ENCODE measurements at places on chromosomes 1 and 21. TPM values are rescaled to one million over a fixed set of nuclear protein-coding genes. Genes with fewer than 3 reads are reported as not detected.

Gene PLA2G2D
- not detected for total RNA-seq

Gene PLEKHA6
- 154 TPM for total RNA-seq

Gene ARHGEF2
- total RNA-seq: 90.5 TPM

Gene MYOG
- not detected for total RNA-seq

Gene CDC7
- total RNA-seq: 3.6 TPM

Gene RNF186
- total RNA-seq: 15.1 TPM

Gene DNAI4
- 25.1 TPM for total RNA-seq

Gene G0S2
- total RNA-seq: 13.5 TPM

Gene FCER1A
- total RNA-seq: 1.1 TPM

Gene LAX1
- total RNA-seq: 1.1 TPM

Gene FCRL6
- total RNA-seq: 0.82 TPM

GRCh38 chr1:161299347-161299746 is 10.4 kb downstream of the MPZ start:
- no peak for DNase-seq

GRCh38 chr1:245433561-245433960 is 278.8 kb downstream of the KIF26B start:
- no peak for DNase-seq

DNA sequence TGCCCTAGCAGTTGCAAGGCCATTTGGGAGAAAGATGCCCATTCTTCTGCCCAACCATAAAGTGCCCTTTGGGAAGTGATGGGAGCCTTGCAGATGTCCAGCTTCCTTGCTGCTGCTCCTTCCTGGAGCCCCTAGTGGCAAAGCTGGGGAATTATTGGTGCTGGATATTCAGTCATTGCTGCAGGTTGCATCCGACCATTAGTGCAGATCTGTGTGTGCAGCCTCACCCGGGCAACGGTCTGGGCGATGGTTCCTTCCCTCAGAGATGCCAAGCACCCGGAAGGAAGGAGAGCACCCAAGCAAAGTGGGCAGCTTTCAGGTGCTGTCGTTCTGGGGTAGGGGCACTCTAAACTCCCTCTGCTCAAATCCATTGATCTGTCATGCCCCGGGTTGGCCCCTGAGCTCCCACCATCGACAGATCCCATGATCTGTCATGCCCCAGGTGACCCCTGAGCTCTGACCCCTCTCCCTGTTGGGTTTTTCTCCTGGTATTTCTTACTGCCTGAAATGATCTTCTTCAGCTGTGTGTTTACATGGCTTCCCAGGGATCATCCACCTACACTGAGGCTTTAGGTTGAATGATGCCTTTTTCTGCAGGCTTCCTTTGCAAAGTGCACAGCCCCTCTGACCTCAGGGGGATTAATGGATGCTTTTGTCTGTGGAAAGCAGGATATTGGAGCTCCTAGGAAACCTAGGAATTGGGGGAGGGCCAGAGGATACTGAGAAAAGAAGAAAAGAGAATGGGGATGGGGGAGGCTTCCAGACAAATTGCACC is 467.5 kb downstream of the PTPRU start:
- peak; percentile 23 for DNase-seq

- DNase-seq: no peak
Measured at GRCh38 chr1:69252696-69253095, 315.0 kb upstream of the LRRC7 start.

GRCh38 chr1:229268505-229268904 is 2.4 kb upstream of the RAB4A start:
- DNase-seq: no peak

- no peak for DNase-seq
Measured at GRCh38 chr1:228272831-228273571, 65.2 kb downstream of the OBSCN start.

DNA sequence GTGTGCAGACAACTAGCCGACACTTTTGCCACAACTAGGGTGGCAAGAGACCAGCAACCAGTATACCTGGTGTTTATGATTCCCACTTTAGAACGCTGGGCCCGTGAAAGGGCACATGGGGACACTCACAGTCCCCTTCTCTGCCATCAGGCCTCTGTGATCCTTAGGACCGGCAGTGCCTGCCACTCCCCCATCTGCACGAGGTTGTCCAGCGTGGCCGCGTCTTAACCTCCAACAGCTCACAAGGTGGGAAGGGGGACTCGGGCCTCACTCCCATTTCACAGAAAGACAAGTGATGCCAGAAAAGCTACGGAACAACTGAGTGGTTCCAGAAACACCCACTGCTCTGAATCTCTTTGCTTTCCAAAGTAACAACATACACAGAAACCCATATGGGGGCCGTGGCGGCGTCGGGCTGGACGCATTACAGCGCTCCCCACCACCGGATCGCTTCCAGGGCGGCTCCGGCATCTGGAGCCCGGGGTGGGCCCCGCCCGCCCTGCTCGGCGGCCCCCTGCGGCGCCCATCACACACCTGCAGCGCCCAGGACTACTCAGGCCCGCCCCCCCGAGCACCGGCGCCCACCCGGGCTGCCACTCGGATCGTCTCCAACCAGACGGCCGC is 1.0 kb downstream of the ZNF496 start:
- DNase-seq: no peak

DNA sequence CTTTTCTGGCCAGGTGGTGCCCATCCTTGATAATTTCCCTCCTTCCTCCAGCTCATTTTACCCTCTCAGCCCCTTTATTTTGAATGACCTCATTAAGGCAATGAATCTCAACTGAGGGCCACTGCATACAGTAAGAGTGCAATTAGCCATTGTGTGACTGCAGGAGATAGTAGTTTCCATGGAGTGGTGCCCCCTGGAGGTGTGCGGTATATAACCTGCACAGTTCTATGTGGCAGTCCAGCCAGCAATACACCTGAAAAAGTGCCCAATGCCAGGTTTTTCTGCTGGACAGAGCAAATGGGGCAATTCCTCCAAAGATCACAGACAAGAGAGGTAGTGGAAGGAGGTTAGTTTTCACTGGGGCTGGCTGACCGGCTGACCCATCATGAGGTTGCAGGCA is 25.9 kb upstream of the LRRC38 start:
- DNase-seq: no peak

GRCh38 chr1:44842862-44843655 is at the start of gene PTCH2:
Gene PTCH2, minus strand, starts transcription at chr1:44843253. Its CDS starts 321 bp downstream, at chr1:44842932.
- DNase-seq: peak; percentile 56

GRCh38 chr1:207755846-207756693 is 4.2 kb downstream of the CD46 start:
- DNase-seq: no peak

GRCh38 chr1:224526771-224527170 is 89.3 kb upstream of the CNIH3 start:
- DNase-seq: no peak

DNA sequence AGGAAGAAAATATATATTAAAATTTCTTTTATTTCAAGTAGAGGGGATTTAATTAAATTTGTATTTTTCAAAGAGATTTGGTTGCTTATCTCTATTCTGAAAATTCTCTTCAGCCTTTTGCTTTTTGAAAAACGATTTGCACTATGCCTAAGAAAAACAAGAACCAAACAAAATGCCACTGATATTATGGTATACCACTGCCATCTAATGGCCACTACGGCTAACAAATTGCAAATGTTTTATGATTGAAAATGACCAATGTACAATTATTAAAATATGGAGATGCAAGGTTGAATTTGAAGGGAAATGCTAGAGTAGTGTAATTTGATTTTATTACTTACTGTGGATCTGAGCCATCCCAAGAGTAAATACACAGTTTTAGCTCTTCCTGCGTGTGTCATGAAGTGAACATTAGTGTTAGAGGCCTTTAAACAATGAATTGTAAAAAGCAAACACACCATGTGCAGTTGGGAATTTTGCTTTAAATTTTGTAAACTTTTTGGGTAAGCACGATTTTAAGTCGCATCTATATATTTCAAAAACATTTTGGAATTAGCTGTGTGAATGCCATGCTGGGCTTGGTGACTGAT is 137.4 kb upstream of the USP25 start:
- DNase-seq: peak; percentile 37

- DNase-seq: no peak
Measured at GRCh38 chr1:106926803-106927582, 129.5 kb upstream of the PRMT6 start.

DNA sequence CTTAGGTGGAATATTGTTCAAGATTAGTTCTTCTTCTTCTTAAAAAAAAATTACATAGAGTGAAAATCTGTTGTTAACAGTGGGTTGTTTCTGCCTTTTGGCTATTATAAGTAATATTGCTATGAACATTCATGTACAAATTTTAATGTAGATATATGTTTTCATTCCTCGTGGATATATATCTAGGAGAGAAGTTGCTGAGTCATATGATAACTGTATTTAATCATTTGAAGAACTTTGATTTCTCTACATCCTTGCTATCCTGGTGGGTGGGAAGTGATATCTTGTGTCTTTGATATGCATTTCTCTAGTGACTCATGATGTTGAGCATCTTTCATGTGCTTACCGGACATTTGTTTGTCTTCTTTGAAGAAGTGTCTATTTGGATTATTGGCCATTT is 29.9 kb downstream of the MAST2 start:
- no peak for DNase-seq

DNA sequence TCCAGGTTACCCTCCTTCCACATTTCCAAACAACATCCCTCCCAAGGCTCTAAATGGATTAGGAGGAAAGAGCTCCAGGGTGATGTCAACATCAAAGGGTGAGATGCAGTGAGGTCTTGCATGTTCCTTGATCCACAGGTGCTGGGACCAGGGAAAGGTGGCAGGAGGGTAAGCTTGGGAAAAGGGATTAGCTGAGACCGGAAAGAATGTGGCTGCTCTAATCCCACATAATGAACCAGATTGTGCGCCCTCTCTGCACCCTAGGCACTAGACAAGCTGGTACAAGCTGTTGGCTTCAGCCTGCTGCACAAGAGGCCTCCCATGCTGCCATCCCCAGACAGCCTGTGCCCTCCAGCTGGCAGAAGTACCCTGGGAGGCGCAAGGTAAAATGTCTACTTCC is 34.9 kb downstream of the PLXNA2 start:
- no peak for DNase-seq

DNA sequence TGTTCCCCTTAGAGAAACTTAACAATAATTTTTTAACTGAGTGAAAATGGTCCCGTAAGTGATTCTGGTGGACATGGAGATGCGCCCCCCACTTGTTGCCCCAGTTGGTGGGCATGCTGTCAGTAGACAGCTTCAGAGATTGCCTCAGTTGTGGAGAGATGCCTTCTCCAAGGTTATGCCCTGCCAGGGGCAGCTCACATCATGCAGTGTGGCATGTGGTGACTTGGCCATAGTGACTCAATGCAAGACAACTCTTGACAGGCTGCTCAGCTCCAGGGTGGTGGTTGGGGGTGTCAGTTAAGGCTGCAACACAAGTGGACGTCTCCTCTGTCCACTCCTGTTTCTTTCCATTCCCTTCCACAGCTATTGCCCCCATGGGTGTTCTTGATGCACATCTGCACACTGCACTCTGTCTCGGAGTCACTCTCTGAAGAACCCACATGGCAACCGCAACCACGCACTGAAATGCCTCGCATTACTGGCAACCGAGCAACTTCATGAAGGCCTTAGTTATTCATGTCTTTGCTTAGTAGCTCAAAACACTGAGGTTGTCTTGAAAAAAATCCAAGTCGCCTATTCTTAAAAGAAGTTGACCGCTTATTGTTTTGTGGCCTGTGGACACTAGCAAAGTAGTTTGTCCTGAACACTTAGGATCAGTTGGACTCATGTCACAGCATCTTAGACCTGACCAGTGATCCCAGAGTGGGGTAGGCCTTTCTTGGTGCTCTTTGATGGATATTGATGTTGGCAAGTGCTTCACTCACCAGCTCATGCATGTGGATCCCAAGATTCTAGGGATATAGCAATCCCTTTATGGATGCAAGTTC is 54.8 kb upstream of the USP1 start:
- no peak for DNase-seq

GRCh38 chr1:67748630-67749029 is 63.6 kb downstream of the GADD45A start:
- no peak for DNase-seq

- DNase-seq: no peak
Measured at GRCh38 chr1:198929111-198929604, 290.3 kb downstream of the PTPRC start.

- DNase-seq: no peak
Measured at GRCh38 chr1:17601643-17602382, 62.3 kb downstream of the ARHGEF10L start.

- no peak for DNase-seq
Measured at GRCh38 chr1:183845681-183846080, 40.8 kb downstream of the RGL1 start.

- DNase-seq: no peak
Measured at GRCh38 chr1:119115311-119115710, 25.1 kb downstream of the WARS2 start.

DNA sequence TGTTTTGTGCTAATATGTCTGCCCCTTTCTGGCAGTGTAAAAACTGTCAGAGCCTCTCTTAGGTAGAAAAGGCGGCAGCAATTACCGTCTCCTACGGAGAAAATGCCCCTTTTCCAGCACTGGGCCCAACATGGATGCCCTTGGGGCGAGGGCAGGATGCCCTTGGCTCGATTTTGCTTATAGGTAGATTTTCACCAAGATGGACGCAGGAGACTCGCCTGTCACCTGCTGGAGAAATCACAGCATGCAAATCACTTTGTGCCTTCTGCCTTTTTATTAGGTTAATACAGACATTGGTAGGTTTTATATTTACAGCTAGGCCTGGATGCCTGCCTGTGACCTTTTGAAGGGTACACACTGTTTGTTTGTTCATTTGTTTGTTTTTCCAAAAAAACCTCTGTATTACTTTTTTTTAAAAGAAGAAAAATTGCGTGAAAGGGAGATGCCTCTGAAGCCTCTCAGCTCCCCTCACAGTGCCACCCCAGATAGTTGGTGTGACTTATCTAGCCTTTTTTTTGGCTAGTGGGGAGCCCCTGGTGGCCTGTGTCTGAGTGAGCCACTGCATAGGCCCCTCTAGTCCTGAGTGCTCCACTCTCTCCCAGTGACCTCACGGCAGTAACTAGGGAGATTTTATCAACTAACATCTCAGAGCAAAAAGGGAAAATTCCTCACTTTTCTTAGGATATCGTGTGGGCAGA is 2.5 kb downstream of the ATP1B1 start:
- peak; percentile 63 for DNase-seq

GRCh38 chr1:198287916-198288315 is 131.1 kb downstream of the NEK7 start:
- DNase-seq: no peak

- DNase-seq: no peak
Measured at GRCh38 chr1:5221451-5221850, 567.0 kb downstream of the AJAP1 start.

- DNase-seq: no peak
Measured at GRCh38 chr1:229035054-229035747, 235.7 kb upstream of the RAB4A start.

DNA sequence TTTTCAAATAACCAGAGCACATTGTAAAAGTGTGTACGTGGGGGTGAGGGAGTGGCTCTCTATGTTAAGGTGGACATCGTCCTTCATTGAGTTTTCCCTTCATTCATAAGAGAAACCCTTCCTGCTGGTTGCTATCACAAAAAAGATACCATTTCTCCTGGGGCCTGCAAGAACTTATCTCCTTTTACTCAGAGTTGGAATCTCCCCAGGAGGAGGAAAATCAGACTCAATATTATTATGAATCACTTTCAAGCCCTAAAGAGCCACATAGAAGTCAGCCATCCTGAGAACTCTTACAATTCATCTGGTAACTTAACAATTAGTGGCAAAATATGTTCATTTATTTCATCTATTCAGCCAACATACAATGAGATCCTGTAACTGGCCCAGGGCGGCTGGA is 27.1 kb upstream of the TGFBR3 start:
- DNase-seq: no peak

GRCh38 chr1:147618077-147618569 is 52.2 kb downstream of the ACP6 start:
- no peak for DNase-seq

- no peak for DNase-seq
Measured at GRCh38 chr1:227753999-227754711, 18.9 kb downstream of the SNAP47 start.

- no peak for DNase-seq
Measured at GRCh38 chr1:162091681-162092524, 22.4 kb downstream of the NOS1AP start.
